ENCODE measurements at places on chromosomes 3 and 15. TPM values are rescaled to one million over a fixed set of nuclear protein-coding genes. Genes with fewer than 3 reads are reported as not detected.

Gene SUCLG2
- 91.7 TPM for total RNA-seq

Gene SPTSSB
- not detected for total RNA-seq

Gene NLGN1
- total RNA-seq = 1.0 TPM

Gene TMEM40
- total RNA-seq = 3.0 TPM

Gene GRIP2
- 8.1 TPM for total RNA-seq

Gene CNTN3
- total RNA-seq = not detected

- H3K36me3 ChIP-seq = no peaks in the 10 kb centered on the region
- no peaks in the 10 kb centered on the region for H3K27me3 ChIP-seq
- no peak overlapping the region for H3K4me3 ChIP-seq
- no peak overlapping the region for H3K27ac ChIP-seq
- DNase-seq = no peak
Measured at GRCh38 chr15:42650208-42651066, 75.0 kb downstream of the STARD9 start.

DNA sequence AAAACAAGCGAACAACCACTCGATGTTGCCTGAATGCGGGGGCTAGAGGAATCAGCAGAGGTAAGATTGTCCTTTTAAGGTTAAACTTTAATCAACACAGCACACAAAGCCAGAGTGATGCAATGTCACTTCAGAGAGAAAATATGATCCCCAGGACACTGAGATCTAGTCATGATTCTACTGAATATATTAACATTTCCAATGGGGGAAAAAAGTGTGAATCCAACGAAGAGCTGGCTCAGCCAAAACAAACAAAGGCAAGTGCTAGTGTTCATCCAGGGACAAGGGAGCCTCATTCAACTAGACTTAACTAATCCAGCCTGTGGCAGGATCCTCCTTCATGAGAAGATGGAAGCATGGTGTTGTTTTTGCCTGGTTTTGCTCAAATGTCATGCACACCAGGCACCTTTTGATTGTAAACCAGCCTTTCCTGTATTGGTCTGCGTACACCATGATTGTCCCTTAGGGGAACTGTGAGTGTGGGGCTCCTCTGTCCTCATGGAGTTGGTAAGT, 35.8 kb downstream of the SCG5 start:
- no peak overlapping the region for H3K4me3 ChIP-seq
- H3K36me3 ChIP-seq = no peaks in the 10 kb centered on the region
- H3K4me1 ChIP-seq = no peaks in the 10 kb centered on the region
- H3K27ac ChIP-seq = no peak overlapping the region
- no peak for DNase-seq
- no peaks in the 10 kb centered on the region for H3K27me3 ChIP-seq

DNA sequence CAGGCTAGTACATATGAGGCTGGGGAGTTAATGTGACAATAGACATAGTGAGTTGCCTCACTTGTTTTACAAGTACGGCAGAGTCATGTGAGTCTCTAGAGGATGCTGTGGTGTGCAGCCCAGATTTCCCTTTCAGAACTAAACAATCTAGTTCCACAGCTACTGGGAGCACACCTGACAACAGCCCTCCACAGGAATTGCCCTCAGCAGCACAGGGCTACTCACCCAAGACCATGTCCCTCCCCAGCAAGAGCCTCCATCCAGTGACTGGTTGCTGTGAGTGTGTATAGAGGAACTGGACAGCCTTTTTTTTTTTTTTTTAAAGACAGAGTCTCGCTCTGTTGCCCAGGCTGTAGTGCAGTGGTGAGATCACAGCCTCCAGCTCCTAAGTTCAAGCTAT, 40.2 kb upstream of the UBE2E2 start:
- H3K27ac ChIP-seq = no peak overlapping the region
- H3K27me3 ChIP-seq = no peaks in the 10 kb centered on the region
- no peak for DNase-seq
- peaks cover 21% of the 10 kb centered on the region for H3K4me1 ChIP-seq

- no peaks in the 10 kb centered on the region for H3K4me1 ChIP-seq
- H3K4me3 ChIP-seq = no peak overlapping the region
- H3K27me3 ChIP-seq = no peaks in the 10 kb centered on the region
- H3K36me3 ChIP-seq = no peaks in the 10 kb centered on the region
Measured at GRCh38 chr3:113495035-113495434, 19.9 kb downstream of the SPICE1 start.

DNA sequence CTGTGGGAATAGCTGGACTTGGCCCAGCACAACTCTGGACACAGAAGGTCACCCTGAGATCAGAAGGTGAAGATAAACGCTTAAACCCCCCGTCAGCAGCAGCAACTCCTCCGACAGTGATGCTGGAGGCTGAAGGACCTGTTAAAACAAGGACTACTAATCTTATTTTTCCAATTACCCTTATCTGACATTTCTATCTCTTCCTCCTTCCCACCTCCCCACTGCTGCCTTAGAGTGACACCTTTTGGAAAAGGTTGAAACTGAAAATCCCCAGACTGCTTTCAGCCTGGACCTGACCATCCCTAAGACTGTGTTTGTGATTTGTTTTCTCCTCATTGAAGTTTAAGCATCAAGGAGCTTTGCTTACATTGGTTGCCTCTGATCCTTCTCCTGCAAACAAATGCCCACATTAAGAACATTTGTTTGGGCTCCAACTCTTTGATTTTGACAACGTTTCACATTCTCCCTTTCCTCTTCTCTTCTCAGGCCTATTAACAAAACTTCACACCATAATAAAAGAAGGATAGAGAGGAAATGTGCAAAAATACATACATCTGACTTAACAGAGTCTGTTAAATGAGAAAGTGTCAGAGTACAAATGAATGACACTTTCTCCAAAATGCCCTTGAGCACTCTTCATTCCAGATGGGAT, 410.6 kb upstream of the WNT5A start:
- no peaks in the 10 kb centered on the region for H3K36me3 ChIP-seq
- no peak overlapping the region for H3K27ac ChIP-seq
- H3K4me1 ChIP-seq = no peaks in the 10 kb centered on the region
- no peak for DNase-seq
- H3K4me3 ChIP-seq = no peak overlapping the region

DNA sequence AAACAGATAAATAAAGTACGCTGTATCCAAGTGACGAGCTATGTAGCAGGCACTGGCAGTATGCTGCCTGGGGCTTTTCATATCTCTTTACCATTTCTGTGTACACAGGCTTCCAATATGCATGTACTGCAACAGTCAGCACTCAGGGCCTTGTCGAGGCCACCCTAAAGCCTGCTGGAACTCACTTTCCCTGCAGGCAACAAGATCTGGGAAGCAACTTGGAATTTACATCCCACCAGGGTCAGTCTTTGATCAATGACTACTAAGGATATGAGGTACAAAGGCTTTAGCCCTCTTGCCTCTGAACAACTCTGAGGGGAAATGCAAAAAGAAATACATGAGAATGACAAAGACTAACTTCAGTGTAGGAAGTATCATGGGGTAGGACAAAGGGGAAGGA, 101.8 kb upstream of the ARL6 start:
- DNase-seq = no peak
- no peak overlapping the region for H3K4me3 ChIP-seq
- no peaks in the 10 kb centered on the region for H3K4me1 ChIP-seq
- H3K27me3 ChIP-seq = no peaks in the 10 kb centered on the region

DNA sequence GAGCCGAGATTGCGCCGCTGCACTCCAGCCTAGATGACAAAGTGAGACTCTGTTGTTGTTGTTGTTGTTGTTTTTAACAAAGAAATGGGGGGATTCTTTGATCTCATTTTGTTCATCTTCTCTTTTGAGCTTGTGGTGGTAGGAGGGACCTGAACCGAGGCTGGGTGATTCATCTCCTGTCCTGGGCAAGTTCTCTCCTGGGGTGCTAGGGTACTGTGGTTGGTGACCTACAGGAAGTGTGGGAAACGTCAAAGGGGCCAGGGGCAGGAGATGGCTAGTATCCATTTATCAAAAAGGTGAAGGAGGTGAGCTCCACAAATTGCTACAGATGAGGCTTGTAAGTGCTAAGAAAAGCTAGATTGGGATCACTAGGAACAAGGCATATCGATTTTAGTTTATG, 14.3 kb downstream of the PPCDC start:
- no peak overlapping the region for H3K27ac ChIP-seq
- H3K4me3 ChIP-seq = no peak overlapping the region
- no peaks in the 10 kb centered on the region for H3K36me3 ChIP-seq

GRCh38 chr3:194768586-194768985, 82.9 kb downstream of the FAM43A start:
- H3K27me3 ChIP-seq = no peaks in the 10 kb centered on the region
- no peaks in the 10 kb centered on the region for H3K36me3 ChIP-seq
- peaks cover 17% of the 10 kb centered on the region for H3K4me1 ChIP-seq

DNA sequence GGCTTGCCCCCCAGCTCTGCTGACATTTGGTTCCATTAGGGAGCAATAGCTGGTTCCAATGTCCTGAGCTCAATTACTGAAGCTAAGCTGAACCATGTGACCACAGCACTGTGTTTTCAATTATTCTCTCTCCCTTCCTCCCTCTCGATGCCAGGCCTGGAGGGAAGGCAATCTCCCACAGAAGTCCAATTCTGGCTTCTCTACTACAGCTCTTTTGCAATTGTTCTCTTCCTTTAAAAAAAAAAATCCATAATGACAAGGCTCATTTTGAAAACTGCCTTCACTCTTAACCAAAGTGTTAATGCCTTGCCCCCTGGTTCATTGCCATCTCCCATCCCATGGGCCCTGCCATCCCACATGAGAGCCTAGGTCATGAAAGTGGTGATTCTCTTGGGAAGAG, 24.8 kb downstream of the IL16 start:
- H3K36me3 ChIP-seq = no peaks in the 10 kb centered on the region
- H3K4me1 ChIP-seq = no peaks in the 10 kb centered on the region
- H3K27ac ChIP-seq = no peak overlapping the region
- DNase-seq = peak; percentile 38
- H3K4me3 ChIP-seq = no peak overlapping the region
- H3K27me3 ChIP-seq = no peaks in the 10 kb centered on the region

GRCh38 chr3:57274845-57275244, 17.6 kb downstream of the ASB14 start:
- no peaks in the 10 kb centered on the region for H3K27me3 ChIP-seq
- peaks cover 96% of the 10 kb centered on the region for H3K36me3 ChIP-seq
- DNase-seq = no peak

GRCh38 chr3:53780806-53781205, 65.4 kb downstream of the CHDH start:
- no peaks in the 10 kb centered on the region for H3K4me1 ChIP-seq
- H3K4me3 ChIP-seq = no peak overlapping the region
- no peak for DNase-seq
- no peaks in the 10 kb centered on the region for H3K36me3 ChIP-seq
- H3K27ac ChIP-seq = no peak overlapping the region

DNA sequence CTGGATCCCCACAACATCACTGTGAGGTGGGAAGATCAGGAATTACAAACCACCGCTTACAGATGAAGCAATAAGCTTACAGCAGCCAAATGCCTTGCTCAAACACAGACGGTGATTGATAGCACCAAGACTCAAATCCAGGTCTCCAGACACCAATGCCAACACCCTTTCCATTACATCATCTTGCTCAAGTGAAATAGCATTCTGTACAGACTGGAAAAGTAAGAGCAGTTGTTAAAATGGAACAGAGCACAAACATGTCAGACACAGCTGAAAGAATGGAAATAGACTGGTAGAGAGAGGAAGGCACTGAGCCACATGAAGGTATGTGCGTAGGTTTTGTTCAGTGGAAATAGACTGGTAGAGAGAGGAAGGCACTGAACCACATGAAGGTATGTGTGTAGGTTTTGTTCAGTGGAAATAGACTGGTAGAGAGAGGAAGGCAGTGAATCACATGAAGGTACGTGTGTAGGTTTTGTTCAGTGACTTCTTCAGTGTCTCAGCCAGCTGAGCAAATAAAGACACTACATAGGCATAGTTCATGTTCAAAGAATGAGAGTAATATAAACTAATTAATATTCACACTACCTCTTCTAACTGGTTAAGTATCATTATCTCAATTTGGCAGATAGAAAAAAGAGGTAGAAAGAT, 15.6 kb downstream of the CLDN1 start:
- DNase-seq = peak; percentile 12
- H3K36me3 ChIP-seq = no peaks in the 10 kb centered on the region
- H3K4me3 ChIP-seq = no peak overlapping the region
- no peaks in the 10 kb centered on the region for H3K4me1 ChIP-seq
- no peaks in the 10 kb centered on the region for H3K27me3 ChIP-seq
- peak overlapping the region; percentile 62 for H3K27ac ChIP-seq

DNA sequence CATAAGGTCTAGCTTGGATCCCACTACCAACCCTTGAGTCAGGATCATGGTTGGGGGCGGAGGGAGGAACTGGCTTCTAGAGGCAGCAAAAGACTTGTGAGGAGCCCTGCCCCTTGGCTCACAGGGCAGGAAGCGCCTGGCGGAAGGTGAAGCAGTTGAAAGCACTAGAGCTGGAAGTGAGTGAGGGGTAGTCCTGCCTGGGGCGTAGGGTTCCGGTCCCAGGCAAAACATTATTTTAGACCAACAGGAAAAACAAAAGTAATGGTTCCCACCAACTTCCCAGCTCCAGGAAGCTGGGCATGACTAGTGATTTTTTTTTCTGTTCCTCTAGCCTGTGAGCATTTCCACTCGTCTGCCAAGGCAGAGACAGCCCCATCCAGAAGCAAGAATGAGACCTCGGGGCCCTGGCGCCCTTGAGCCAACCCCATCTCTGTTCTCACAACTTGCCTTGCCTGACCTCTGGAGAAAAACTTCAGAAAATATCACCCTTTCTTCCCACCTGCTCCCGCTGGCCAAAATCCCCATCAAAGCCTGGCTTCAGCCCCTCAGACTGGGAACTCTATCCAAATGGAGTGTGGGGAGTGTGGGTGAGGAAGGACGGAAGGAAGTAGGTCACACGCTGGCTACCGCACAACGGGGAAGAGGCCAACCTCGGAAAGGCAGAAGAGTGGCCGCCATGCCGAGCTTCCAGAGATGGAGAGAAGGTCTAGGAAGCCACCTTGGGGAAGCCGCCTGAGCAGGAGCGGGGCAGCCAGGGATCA, 57.5 kb downstream of the RBPMS2 start:
- H3K27ac ChIP-seq = peak overlapping the region; percentile 48
- no peaks in the 10 kb centered on the region for H3K27me3 ChIP-seq
- peak overlapping the region; percentile 10 for H3K4me3 ChIP-seq
- DNase-seq = no peak
- peaks cover 6% of the 10 kb centered on the region for H3K4me1 ChIP-seq

- no peak overlapping the region for H3K27ac ChIP-seq
- no peaks in the 10 kb centered on the region for H3K27me3 ChIP-seq
- DNase-seq = no peak
- no peaks in the 10 kb centered on the region for H3K36me3 ChIP-seq
- no peak overlapping the region for H3K4me3 ChIP-seq
Measured at GRCh38 chr3:9231937-9232336, 17.5 kb downstream of the SRGAP3 start.

GRCh38 chr3:2156244-2156847, 57.7 kb downstream of the CNTN4 start:
- no peak overlapping the region for H3K4me3 ChIP-seq
- no peaks in the 10 kb centered on the region for H3K36me3 ChIP-seq
- no peaks in the 10 kb centered on the region for H3K4me1 ChIP-seq

DNA sequence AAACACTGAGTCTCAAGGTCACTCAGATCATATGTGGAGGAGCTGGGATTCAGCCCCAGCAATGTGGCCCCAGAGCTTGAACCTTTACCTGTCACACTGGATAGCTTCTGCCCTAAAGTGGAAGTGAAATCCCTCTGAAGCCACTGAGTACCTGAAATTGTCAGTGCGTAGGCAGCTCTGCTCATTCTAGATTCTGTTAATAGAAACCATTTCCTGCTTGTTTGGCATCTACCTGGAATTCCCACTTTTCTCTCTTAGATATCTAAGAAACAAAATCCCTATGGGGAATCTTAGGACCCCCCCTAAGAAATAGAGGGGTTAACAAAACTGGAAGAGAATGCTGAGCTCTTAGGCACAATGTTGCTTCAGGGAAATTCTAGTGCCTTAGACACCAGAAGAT, 29.8 kb downstream of the FBXL22 start:
- no peak overlapping the region for H3K27ac ChIP-seq
- H3K36me3 ChIP-seq = peaks cover 100% of the 10 kb centered on the region

- no peak for DNase-seq
- H3K4me1 ChIP-seq = peaks cover 64% of the 10 kb centered on the region
- H3K27me3 ChIP-seq = no peaks in the 10 kb centered on the region
- H3K36me3 ChIP-seq = peaks cover 43% of the 10 kb centered on the region
- H3K27ac ChIP-seq = peak overlapping the region; percentile 88
Measured at GRCh38 chr3:66398228-66399025, 102.4 kb downstream of the LRIG1 start.
